Kasumi-1 (cell line): ENCODE measurements at places on chromosomes 3 and 15.

DNA sequence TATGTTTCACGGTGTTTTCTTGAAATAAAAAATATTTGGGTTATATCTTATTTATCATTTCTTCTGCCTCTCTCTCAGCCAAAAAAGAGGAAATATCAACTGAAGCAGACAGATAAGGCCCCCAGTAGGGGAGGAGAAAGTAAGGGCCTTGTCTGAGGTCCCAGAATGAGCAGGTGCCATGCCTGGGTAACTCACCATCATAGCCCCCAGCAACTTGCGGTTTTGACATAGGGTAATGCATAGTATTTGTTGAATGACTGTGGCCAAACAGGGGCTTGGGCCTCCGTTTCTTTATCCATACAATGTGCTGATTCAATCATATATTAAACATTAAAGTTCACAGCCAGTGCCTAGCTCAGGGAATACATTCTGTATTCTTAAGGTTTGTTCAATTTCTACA lies 119.6 kb downstream of the ABI3BP start:
- DNase-seq: no peak

GRCh38 chr15:45212493-45212892 lies 24.7 kb upstream of the SHF start:
- no peak for DNase-seq

DNA sequence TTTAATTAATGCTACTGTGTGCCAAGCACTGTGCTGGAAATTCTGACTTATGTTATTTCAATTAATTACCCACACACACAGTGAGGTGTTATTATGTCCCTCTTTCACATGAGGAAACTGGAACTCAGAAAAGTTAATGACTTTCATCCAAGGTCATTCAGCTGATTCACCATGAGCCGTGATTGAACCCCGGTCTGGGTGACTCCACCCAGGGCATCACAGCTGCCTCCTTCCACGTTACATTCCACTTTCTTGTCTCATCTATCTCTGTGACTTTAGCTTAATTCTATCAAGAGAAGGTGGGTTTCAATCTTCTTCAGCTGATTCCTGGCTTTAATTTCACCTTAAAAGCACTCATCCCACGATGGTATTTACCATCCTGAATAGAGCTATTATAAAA lies 16.3 kb downstream of the SRGAP3 start:
- DNase-seq: no peak

DNA sequence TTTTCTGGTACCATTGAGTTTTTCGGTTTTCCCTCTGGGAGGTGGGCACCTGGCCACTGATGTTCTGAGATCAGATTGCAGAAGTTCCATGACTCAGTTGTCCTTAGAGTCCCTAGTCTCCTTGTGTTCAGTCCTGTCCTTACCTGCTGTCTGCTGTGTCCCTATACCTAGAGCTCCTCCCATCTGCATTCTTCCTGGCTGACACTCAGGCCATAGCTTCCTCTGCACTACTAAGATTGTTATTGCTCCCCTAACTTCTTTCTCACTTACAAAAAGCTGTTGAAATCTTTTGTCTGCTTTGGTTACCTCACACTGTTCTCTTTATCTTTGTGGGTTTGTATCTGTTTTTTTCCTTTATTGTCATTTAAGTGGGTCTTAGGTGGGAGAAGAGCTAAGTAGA lies 13.2 kb downstream of the USP3 start:
- no peak for DNase-seq

- peak; percentile 83 for DNase-seq
Measured at GRCh38 chr15:72312605-72313447, 7.1 kb downstream of the CELF6 start.

DNA sequence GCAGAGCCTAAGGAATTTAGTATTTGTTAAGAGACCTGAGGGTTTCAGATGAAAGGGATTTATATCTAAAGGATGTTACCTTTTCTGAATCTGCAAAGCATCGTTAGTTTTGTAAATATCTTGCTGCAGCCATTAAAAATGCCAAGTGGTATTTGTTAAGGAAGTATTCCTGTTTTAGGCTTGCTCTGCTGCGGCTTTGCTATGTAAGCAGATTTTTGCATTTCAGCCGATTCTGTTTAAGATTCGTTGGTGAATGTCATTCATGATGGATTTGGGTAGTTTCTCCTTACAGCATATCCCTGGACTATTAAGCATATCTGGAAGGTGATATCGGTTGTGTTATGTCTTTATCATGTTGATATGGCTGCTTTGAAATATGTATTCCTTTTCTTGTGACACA lies 1.0 kb downstream of the USP8 start:
- DNase-seq: no peak

GRCh38 chr15:31776039-31776438 lies 254.3 kb upstream of the CHRNA7 start:
- DNase-seq: no peak

DNA sequence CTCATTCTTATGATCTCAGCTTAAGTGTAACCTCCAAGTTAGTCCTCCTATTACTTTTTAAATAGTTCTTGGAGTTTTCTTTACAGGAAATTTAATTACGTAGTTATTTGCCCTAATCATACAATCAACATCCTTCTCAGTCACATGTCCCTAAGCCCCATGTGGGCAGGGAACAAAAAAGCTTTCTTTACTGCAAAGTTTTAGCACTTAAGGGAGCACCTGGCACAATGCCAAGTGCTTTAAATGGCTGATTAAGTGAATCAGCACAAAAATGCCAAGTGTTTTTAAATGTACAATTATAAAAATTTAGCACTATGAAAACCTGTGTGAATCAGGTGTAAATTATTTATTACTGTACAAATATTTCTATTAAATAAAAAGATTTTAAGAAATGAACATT lies 445.3 kb downstream of the C3orf38 start:
- no peak for DNase-seq

- no peak for DNase-seq
Measured at GRCh38 chr3:120689395-120689794, 7.4 kb upstream of the HGD start.

DNA sequence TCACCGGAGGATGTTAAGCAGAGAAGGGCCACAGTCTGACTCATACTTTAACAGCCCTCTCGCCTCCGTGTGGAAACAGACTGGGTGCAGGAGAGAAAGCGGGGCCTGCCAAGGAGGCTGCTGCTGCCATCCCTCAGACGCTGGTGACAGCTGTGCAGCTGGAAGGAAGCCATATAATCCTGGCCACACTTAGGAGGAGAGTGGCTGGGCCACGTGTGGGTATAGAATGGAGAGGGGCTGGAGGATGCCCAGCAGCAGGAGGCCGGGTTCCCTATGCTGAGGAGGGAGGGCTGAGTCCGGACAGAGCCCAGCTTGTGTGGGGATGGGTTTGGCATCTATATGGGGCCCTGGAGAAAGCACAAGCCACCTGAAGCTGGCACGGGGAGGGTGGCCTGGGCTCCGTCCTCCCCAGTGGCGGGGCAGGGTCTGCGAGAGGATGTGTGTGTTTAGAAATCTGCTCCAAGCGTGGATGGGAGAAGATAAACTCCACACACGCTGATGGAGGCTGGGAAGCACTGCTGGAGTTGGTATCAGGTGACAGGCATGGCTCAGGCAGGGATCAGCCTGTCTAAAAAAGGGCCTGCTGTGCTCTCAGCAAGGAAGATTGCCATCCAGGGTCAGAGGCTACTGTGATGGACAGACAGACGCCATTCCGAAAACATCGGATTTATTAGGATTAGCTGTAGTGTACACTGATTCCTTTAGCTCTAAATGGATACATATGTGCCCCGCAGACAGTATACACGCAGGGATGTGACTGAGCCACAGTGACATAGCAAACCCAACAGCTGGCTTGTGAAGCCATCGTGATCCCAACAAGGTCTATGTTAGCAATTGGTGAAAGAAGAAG lies 15.9 kb downstream of the ABTB1 start:
- no peak for DNase-seq

DNA sequence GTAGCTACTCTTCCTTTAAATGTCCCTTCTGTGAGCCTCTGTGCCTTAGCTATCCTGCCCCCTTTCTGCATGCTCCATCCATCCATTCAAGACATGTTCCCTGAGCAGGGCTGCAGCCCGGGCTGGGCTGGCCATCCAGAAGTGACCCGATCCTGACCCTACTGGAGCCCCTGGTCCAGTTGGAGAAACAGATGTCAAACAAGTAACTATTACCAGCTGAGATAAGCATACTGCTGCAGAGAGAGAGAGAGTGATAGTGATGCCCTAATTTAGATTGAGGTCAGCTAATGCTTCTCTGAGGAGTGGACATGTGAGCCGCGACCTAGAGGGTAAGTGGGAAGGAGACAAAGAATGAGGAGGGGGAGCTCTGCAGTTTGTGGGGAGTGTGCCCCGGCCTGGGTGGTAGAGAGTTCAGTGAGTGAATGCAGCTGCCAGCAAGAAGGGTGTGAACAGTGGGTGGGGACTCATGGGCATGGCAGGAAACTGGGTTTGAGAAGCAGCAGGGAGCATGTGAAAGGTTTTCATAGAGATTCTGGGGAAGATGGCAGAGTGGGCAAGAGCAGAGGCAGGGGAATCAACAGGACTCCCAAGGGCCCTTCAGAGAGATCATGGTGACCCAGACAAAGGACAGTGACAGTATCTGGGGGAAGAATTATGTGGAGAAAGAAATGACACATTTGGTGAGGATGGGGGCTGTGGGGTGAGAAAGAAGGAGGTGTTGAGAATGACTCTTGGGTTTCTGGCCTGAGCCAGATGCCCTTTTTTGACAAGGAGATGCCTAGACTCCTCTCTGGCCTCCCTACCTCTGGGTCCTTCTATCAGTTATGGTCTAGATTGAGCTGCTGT lies 44.9 kb downstream of the CHCHD6 start:
- no peak for DNase-seq

GRCh38 chr3:39149059-39149455 lies 4.3 kb downstream of the CSRNP1 start:
- no peak for DNase-seq

DNA sequence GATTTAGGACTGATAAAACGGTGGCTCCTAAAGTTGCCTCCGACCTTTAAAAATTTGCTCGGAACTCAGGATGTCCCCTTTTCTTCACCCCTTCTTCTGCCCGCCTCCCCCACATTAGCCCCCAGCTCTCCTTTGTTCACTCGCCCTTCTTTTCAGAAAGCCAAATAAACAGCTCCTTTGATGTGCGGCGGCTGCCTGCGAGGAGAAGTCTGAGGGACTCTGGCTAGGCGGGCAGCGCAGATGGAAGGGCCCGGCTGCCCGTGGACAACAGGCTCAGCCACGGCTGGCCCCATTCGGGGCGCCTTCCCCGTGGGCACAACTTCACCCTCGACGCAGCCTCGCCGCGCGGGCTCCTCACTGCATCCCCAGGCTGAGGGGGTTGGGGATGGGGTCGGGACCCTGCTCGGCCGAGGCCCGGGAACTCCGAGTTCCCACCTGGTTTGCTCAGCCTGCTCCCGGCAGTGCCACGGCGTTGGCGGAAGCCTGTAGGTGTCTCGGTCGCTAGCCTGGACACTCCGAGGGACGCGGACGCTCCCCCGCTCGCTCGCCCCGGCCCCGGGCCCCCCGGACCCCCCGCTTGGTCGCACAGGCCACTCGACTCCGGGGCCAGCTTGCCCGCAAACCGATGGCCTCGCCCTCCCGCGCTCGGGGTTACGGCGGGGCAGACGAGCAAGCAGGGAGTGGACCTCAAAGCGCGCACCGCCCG lies 897 bp upstream of the TLE3 start:
- no peak for DNase-seq

DNA sequence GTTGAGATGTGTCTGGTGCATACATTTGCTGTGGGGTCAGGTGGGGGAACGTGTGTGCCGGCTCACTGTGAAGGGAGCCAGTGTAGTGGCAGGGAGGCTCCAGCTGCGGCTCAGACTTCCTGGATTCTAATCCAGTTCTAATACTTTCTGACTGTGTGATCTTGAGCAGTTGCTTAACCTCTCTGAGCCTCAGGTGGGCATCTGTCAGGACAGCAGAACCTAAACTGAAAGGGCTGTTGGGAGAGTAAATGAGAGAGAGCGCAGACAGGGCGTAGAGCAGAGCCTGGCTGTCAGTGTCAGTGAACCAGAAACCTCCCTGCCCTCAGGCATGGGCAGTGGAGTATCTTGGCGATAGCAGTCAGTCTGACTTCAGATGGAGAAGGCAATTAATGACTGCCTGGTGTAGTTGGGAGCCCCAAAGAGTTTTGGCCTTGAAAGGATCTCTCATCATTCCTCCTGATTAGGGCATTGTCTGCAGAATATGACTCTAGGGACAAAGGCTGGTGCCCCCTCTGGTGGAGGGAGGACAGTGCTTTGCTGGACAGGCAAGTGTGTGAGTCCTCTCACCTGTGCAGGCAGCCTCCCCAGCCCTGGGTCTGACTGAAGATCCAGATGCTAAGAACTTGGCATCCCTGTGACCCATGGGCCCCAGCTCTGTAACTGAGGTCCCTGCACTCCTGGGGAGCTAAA lies 9.6 kb downstream of the KBTBD13 start:
- peak; percentile 4 for DNase-seq
